Hindlimb muscle (tissue), 1 donor: ENCODE measurements at places on chromosomes 3 and 15.

DNA sequence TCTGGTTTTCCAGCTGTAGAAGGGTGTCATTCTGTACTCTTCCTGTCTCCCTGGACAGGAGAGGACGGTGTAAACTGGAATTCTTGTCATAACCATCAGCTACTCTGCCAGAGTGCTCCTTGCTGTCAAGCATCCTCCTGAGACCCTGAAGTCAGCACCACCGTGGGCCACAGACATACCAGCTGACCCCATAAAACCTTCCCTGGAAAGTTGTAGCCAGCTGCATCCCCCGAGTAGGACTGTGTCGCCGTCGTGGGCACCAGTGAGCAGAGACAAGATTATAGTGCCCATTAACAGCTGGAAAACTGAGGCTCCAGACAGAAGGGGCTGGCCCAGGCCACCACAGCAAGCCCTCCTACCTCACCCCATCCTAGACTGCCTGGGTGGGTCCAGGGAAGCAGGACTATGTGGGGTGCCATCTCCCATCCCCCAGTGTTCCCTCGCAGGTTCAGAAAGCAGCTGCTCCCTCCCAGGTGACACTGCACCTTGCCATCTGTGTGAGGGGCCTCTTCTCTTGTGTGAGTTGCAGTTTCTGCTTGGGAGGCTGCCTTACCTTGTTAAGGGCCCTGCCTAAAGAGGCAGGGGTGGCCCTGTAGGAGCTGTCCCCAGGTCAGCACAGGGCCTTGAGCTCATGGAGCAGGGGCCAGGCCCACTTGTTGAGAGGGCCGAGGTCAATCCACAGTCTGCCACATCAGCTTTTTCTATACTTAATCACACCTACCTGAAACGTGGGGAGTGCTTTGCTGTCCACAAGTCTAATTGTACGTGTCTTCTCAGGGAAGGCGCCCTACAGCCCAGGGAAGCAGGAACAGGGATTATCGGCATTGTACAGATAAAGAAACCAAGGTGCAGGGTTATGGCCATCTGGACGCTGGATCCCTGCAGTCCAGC is 191.9 kb upstream of the LINGO1 start:
- DNase-seq = no peak

GRCh38 chr3:23183731-23184130 is 19.4 kb upstream of the UBE2E2 start:
- no peak for DNase-seq

DNA sequence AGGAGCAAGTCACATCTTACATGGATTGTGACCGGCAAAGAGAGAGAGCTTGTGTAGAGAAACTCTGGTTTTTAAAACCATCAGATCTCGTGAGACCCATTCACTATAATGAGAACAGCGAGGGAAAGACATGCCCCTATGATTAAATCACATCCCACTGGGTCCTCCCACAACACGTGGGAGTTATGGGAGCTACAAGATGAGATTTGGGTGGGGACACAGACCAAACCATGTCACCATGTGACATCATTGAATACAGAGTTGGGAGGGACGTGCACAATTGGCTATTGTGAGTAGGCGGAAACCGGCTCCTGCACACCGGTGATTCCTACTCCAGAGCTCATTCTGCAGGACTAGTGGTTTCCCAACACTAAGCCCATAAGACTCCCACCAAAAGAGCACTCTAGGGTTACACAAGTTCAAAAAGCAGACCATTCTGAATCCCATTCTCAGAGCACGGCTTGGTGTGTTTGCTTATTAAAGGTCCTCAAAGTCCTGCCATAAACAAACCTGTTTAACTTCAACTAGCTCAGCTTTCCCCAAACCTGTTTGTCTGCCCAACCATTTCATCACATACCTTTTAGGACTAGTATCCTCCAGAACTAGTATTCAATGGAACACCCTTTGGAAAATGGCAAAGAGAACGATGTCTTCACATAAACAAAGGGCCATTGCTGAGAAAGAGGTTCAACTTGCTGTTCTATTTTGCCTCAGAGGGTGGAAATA is 167.6 kb downstream of the TLE3 start:
- DNase-seq = no peak

GRCh38 chr3:192825216-192825615 is 92.4 kb downstream of the MB21D2 start:
- DNase-seq = no peak

GRCh38 chr3:9769012-9769411 is 735 bp downstream of the CAMK1 start:
- DNase-seq = no peak
